ENCODE measurements at places on chromosomes 3 and 15.
A peak's percentile ranks its signal among the peaks of the same experiment; 100 is the strongest.

DNA sequence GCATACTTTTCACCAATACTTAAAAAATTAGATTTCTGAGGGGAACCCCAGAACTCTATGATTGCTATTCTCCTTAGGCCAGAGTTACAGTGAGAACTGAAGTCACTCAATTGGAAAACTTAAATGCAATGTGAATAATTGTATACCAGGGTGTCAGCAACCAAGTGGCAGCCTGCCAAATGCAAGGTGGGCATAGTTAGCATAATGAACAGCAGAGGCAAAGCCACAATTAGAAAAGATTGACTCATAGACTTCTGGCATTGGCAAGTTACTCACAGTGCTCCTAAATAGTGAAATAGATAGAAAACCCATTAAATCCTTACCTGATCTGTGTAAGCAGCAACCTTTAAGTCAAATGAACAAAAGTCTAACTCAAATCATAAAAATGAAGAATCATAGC, 94.9 kb downstream of the BCHE start:
- no peak for DNase-seq

- no peak for DNase-seq
Measured at GRCh38 chr3:116291141-116291540, 154.1 kb downstream of the LSAMP start.

DNA sequence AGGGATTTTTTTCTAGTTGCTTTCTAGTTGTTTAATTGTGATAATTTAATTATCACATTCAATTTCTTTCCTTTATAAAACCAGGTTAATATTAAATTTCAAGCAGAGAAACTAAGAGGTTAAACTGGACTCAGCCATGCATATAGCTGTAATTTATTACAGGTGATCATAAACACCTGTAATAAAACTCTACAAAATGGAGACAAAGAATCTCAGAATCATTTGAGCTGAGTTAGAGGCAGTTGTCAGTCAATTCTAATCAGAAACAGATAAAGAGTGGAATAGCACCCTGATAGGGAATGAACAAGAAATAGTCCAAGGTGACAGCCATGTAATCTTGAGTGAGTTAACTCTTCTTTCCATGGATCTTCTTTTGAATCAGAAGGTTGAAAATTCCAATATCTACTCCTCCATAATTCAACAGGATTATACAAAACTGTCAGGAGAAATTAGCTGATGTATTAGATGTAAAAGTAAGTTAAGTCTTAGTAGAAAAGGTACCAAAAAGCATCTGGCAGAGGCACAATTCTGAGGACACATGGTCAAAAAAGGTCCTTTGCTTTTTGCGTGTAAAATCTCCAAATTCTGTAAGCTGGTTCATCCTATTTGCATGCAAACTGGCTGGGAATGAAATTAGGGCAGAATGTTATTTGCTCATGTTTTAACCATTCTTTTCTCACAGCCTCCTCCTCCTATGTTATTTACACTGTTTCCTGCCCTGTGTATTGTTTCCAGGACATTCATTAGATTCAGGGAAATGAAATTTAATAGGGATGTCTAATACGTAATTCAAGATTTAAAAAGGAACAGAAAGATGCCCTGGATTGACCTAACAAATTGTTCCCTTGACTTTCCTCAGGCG, 39.4 kb upstream of the B3GNT5 start:
- no peak for DNase-seq

DNA sequence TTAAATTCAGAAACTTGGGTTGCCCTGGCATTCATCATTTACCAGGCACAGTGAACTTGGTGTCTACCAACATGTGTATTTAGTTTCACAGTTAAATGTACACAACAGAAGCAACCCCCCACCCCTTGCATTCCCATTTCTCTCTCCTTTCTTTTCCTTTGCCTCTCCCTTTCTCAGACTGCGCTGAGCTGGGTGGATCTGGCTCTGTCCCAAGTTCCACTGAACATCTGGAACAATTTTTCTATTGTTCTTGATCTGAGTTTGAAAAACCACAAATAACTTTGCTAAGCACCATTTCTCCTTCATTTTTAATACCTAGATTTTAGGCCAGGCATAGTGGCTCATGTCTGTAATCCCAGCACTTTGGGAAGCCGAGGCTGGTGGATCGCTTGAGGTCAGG, 242.2 kb downstream of the ABHD5 start:
- no peak for DNase-seq

DNA sequence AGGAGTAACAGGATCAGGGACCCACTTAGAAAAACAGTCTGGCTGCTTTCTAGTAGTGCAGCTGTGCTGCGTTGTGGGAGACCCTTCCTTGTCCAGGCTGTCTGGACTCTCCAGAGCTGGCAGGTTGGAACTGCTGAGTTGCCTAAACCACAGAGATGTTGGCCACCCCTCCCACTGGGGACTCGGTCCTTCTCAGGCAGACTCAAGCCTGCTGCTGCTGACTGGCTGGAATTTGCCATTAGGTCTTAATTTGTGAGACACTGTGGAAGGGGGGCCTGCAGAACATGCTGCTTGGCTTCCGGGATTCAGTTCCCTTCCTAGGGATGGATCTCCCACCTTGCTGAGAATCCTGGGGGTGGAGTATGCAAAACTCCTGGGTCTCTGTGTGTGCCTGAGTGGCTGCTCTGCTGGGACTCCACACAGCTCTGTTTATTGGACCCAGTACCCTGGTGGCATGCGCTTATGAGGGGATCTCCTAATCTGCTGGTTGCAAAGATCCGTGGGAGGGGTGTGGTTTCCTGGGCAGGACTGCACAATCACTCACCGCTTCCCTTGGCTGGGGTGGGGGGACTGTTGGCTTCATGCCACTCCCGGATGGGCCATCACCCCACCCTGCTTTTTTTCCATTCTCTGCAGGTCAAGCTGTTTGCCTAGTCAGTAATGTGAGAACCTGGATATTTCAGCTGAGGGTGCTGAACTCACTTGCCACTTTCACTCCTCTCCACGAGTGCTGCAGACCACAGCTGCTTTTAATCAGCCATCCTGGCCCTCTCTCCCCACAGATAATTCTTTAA, 150.5 kb downstream of the CFAP20DC start:
- peak; percentile 9 for DNase-seq

DNA sequence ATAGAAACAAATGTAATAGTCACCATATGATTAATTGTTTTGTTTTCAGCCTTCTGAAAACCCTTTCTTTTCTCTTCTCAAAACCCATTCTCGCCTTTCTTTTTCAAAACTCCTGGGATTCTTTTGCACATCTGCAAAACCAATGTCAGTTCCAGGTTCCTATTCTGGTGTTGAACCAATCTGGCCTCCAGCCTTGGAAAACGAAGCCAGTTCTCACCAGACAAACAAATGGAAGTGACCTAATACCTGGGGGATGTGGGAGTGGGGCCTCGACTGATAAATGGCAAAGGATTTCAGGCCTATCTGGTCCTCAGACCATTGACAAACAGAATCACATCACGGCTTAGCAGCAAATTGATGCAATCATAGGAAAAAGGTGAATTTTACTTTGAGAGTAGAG, 73.0 kb downstream of the COL8A1 start:
- DNase-seq: no peak

- DNase-seq: no peak
Measured at GRCh38 chr3:187016639-187017345, 86.5 kb downstream of the ST6GAL1 start.

GRCh38 chr3:170531054-170531453, 54.8 kb downstream of the SLC7A14 start:
- no peak for DNase-seq

DNA sequence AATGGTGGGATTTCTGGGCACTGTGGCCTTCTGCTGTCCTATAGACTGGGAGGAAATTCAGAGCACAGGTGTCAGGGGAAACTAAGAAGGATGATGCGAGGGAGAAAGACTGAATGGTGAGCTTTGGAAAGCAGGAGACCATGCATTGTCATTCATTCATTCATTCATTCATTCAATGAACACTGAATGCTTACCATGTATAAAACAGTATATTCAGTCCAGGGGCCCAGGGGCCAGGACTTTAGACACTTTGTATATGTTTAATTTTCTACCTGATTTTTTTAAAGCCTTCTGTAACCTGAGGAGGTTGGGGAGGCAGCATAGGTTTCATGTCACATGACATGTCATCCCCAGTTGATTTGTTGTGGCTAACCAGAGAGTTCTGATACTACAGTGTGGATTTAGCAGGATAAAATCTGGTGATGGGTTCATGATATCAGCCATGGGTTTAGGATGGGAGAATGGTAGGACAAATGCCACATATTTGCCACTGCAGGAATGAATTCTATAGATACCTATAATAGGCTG, 57.7 kb upstream of the ATG7 start:
- no peak for DNase-seq

GRCh38 chr3:66854601-66855151, 143.4 kb upstream of the KBTBD8 start:
- DNase-seq: no peak

DNA sequence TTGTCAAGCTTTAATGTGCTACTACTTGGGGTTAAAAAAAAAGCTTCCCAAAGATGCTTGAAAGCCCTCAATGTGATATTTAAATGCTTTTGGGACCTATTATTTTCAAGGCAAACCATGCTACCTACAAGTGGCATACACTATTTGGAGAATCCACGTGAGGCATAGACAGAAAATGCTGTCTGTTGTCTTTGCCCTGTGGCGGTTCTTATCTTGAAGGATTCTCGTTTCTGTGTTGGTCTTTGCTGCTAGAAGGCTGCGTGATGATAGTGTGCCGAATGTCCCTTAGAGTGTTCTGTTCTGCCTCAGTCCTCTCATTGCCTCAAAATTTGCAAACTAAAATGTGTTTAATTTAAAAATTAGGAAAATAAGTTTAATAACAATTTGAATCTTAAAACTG, 356.2 kb upstream of the RARB start:
- no peak for DNase-seq

GRCh38 chr3:177905173-177906125, 630.8 kb upstream of the KCNMB2 start:
- no peak for DNase-seq

DNA sequence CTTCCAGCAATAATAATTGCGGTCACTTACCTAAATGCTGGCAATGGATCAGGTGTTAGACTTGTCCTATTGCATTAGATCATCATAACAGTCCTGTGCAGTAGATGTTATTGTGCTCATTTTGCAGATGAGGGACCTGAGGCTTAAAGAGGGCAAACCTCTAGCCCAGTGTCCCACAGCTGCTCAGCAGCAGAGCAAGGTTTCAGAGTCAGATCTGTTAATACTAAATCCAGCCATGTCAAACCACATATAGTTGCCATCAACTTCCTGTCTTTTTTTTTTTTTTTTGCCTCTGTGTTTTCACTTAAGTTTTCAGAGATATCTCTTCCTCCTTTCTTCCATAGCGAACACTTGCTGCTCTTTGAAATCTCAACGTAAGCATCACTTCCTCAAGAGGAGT, 12.1 kb downstream of the FEZF2 start:
- DNase-seq: no peak

DNA sequence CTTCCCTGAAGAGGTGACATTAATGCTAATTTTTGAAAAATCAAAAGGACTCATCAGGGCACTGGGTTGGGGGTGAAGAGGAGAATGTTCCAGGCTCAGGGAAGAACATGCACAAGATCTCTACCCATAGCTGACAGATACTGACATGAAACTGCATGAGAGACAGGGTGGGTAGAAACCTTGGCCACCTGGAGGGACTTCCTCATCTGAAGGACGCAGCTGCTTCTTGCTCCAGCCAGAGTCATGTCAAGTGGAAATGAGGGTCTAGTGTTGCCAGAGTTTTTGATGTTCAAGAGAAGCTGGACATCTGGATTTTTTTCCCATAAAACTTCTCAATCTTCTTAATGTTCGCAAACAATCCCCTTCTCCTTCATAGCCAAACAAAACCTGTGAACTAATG, 29.7 kb downstream of the AMOTL2 start:
- no peak for DNase-seq

GRCh38 chr3:69318410-69318809, 67.5 kb downstream of the FRMD4B start:
- no peak for DNase-seq

DNA sequence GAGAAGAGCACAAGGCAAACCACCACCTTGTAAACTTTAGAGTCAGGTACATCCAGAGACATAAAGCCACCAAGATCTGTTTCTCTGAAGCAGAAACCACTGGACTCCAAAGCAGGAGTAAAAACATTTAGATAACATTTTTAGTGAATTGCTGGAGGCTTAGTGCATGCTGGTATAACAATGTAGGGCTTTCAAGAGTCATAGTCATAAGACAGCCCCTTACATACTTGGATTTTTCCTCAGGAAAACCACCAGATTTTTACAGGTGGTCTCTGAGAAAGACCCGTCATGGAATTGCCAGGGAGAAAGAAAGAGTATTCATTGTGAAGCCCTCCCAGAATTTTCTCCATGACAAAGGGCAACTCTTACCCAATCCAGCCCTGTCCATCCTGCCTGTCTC, 434.5 kb upstream of the NAALADL2 start:
- no peak for DNase-seq

GRCh38 chr15:39747326-39747725, 35.3 kb downstream of the FSIP1 start:
- DNase-seq: no peak

- no peak for DNase-seq
Measured at GRCh38 chr3:49601358-49602048, 47.2 kb downstream of the BSN start.

DNA sequence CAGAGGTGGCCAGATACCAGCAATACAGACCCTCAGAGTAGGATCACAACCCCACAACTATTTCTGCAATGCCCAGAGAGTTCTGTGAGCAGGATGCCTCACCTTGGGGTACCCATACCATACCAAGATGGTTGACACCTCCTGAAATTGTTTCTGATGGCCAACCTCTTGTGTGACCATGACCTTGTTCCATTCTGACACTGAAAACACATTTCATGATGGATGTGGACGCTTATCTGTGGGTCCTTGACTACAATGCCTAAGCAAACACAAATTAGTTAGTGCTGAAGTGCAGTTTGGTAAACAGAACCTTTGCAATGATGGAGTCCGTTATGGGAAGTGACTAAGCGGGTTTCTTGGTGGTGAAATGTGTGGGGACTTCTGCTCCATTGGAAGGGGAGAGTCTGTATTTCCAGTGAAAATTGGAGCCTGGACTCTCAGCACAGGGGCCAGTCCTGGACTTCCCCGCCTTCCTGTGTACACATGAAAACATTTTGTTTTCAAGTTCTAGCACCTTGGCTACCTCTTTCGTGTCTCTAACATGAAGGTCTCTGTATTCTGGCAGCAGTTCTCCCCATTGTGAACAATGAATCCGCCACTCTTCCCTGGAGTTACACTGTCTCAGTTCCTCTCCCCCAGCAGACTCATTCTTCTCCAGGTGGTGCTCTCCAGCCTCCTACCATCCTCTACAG, 106.2 kb downstream of the XXYLT1 start:
- DNase-seq: no peak

DNA sequence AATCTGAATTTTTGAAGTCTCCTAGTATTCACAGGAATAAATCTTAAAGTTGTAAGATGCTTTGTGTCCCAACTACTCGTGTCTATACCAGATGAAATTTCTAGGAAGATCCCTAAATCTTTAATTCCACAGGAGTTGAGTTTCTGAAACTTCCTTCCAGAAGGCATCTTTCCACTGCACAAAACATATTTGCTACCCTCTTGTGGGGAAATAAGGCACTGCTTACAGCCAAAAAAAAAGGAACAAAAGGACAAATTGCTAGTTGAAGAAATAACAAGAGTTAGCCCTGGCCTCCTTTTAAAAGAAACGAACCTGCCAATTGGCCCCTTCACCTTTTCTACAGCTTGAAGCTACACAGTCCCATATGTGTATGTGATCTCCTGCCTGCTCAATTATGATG, 54.0 kb downstream of the TAFA4 start:
- no peak for DNase-seq

- no peak for DNase-seq
Measured at GRCh38 chr3:113255854-113256615, 44.7 kb downstream of the BOC start.

All from CD4-positive, alpha-beta T cell treated with Interleukin-6 for 4 hours (primary cell).